ENCODE measurements at places on chromosomes 5 and 9.

DNA sequence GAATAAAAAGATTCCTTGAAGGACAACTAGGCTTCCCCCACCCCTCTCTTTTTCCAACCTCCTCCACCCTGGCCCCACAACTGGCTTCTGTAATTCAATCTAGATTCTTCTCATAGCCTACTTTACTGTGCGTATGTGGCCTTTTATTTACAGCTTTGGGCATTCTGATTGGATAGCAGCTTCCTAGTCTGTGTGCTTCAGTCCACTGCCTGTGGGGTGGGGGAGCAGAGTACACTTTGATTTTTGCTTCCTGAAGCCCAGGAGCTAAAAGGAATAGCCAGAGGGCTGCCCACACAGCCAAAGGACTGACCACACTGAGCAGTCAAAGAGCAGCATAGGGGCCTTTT, 30.4 kb downstream of the RUSC2 start:
- no peaks in the 10 kb centered on the region for H3K36me3 ChIP-seq
- H3K27ac ChIP-seq, result peak overlapping the region; percentile 97
- no peaks in the 10 kb centered on the region for H3K27me3 ChIP-seq
- H3K4me1 ChIP-seq, result peaks cover 76% of the 10 kb centered on the region
- no peak overlapping the region for H3K4me3 ChIP-seq

DNA sequence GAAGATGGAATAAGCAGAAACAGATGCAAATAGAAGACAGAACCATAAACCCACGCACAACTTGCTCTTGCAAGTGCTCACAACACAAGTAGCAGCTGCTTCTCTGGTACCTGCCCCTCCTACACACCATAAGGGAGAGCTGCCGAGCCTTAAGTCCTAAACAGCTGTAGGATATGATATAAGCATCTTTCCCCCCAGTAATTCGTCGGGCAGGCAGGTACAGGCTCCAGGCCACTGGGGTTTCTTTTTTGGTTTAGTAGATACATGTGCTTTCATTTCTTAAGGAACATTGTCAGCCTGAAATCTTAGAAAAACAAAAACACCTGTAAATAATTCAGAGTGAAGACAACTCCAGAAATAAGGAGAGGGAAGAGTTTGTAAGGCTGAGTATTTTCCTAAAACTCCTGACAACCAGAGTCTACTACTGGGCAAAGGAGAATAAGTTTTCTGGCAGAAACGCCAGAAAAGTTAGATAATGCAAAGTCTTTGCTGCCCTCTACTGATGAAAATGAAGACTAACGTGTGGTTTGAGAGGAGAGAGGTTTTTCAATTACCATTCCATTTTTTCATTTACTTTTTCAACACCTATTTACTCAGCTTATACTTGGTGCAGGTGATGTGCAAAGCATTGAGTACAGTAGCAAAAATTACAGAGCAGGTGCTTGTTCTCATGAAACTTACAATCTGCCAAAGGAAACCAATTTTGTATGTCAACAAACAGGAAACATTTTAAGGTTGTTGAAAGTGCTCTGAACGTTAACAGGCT, 20.1 kb upstream of the TCERG1 start:
- H3K27me3 ChIP-seq, result peaks cover 12% of the 10 kb centered on the region
- DNase-seq, result peak; percentile 86
- H3K36me3 ChIP-seq, result no peaks in the 10 kb centered on the region
- H3K27ac ChIP-seq, result no peak overlapping the region
- no peaks in the 10 kb centered on the region for H3K4me1 ChIP-seq

GRCh38 chr9:126708178-126708577, 94.5 kb downstream of the LMX1B start:
- peak; percentile 21 for DNase-seq
- H3K4me3 ChIP-seq, result no peak overlapping the region
- H3K4me1 ChIP-seq, result peaks cover 15% of the 10 kb centered on the region
- H3K27ac ChIP-seq, result no peak overlapping the region

DNA sequence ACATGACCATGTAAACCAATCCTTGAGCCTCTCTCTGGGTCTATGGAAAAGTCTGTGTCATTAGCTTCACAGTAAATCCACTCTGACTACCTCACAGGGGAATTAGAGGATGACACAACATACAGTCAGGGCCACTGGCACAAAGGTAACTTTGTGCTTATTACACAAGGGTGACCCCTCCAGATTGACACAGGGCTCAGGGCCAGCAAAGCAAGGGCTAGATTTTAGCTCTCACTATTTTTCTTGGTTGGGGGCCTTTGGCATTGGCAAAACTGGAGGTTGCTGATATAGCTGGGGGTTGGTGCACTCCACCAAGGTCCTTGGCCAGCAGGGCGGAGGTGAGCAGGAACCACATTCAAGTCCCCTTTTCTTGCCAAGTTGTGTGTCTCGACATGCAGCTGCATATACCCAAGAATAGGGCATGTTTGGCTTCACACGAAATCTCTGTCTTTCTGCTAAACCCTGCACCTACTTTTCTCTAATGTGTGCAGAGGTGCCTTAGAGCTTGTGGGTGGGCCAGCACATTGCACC, 15.2 kb upstream of the OSMR start:
- H3K4me1 ChIP-seq, result peaks cover 25% of the 10 kb centered on the region
- DNase-seq, result no peak
- no peaks in the 10 kb centered on the region for H3K36me3 ChIP-seq
- no peaks in the 10 kb centered on the region for H3K27me3 ChIP-seq
- H3K27ac ChIP-seq, result no peak overlapping the region

Data from osteoblast (primary cell).